ENCODE measurements at places on chromosomes 7 and 10.

DNA sequence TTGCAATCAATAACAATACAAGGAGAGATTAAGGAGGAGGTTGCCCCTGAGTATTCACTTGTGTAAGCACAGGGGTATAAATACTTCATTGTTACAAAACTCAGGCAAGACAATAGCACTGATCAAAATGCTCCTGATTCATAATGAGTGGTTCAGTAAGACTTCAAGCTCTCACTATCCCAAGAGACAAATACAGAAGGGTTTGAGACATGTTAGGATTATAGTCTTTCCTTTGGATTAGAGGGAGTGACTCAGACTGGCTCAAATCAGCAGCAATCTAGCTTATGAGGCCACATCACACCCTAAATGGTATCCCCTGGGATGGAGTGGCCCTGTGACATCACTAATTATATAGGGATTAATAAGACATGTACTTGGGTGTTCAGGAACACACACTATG lies 167.2 kb upstream of the HGF start:
- DNase-seq = no peak

DNA sequence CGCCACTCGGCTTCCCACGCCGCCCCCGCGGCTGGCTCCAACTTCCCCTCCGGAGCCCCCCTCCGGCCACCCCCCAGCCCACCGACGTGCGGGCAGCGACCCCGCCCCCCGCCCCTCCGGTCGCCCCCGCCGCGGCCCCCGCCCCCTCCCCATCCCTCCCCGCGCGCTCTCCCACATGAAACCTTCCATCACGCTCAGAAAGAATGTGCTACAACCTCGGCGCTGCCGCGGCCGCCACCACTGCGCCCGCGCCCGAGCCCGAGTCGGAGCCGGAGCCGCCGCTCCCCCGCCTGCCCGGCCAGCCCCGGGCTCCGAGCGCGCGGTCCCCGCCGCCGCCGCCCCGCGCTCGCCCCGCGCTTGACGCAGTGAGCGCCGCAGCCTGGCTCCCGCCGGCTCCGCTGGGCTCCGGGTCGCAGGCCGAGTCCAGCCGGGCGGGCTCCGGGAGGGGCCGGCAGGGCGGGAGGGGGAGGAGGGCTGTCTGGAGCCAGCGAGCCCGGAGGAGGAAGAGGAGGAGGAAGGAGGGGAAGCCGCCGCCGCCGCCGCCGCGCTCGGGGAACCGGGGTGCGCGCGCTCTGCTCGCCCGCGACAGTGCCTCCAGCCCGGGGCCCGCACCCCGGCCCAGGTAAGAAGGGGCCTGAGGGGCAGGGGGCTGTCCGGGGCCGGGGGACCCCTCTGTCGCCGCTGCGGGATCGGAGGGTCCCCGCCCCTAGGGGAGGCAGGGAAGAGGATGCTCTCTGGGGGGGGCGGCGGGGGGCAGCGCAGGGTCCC lies 4.3 kb upstream of the ELFN1 start:
- peak; percentile 74 for DNase-seq

DNA sequence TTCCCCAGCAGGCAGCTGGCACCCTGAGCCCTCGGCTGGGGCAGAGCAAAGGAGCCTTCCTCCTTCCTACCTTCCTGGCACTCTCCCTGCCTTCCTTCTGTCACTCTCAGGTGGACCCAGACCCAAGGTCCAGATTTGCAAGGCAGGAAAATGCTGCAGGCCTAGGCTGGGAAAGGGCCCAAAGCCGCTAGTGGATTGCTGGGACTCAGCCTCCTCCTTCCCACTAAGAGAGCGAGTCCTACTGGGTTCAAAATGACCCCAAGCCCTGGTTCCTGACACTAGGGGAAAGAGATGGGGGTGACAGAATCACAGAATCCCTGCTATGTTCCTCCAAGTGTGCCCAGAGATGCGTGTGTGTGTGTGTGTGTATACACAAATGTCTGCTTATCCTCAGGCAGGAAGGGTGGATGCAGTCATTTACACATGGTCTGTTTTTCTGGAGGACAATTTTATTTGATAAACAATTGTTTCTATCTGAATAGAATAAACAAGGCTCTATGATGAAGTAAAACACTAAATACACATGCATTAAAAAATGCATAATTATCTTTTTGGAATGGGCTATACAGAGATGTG lies 1.3 kb upstream of the PLAU start:
- no peak for DNase-seq

GRCh38 chr7:152677808-152678670 lies 2.1 kb upstream of the XRCC2 start:
- no peak for DNase-seq

DNA sequence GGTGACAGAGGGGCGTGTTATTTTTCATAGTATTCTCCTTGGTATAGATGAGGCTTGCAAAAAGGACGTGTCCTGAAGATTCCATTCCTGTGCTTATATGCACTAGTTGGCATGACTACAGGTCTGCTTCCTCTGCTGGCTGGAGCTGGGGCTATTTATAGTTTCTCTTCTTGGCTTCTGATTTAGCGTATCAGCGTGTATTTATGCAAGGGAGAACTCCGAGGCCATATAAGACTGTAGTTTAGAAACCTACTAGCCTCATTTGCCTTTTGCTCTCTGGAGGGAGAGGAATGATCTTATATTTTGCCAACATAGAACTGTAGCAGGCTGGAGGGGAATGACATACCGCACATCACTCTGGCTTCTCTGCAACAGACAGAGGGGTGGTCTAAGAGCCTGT lies 39.7 kb downstream of the CACNB2 start:
- DNase-seq = no peak

GRCh38 chr10:61262486-61263261 lies 190.5 kb downstream of the TMEM26 start:
- DNase-seq = no peak

DNA sequence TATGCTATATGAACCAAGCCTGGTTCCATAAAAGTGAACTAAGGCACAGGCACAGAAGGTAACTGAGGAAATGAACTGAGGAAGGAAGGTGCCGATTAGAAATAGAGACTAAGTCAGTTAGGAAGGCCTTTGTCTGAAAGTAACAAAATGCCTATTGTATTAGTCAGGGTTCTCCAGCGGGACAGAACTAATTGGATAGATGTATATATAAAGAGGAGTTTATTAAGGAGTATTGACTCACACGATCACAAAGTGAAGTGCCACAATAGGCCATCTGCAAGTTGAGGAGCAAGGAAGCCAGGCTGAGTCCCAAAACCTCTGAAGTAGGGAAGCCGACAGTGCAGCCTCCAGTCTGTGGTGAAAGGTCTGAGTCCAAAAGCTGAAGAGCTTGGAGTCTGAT lies 13.9 kb upstream of the PLXNA4 start:
- no peak for DNase-seq

DNA sequence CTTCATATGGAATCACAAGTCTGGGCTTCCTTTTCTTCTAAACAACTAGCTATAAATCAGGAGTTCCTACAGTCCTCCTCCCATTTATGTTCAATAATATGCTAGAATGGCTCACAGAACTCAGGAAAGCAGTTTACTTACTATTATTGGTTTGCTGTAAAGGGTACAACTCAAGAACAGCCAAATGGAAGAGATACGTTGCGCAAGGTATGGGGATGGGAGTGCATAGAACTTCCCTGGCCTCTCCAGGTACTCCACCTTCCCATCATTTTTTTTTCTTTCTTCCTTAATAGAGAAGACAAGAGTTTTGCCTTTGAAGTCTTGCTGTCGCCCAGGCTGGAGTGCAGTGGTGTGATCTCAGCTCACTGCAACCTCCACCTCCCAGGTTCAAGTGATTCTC lies 27.1 kb upstream of the SEMA4G start:
- DNase-seq = no peak

All from left forelimb (tissue), 1 donor.